ENCODE measurements at places on chromosomes 7 and 10.

- DNase-seq = no peak
Observed at GRCh38 chr7:100855515-100855914, 3.0 kb downstream of the SLC12A9 start.

- no peak for DNase-seq
Observed at GRCh38 chr7:135748770-135749169, at the start of gene FAM180A. Gene FAM180A, minus strand, starts transcription at chr7:135748813. Its CDS starts 233 bp downstream, at chr7:135748580.

DNA sequence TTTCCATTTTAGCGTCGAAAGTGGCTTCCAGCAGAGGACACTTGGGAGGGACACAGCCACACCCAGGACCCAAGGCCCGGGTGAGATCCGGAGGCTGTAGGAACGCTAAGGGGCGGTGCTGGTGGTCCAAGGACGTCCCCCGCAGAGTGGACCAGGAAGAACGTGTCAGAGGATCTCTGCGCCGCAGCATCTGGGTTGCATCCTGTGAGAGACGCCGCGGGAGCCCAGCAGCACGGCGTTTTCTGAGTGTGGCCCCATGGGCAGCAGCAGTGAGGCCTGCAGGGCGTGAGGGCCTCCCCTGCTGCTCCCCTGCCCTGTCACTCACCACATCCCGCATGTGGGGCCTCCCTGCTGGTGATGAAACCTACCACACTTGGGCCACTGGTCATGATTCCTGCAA, 40.5 kb upstream of the BNIP3 start:
- DNase-seq = no peak

DNA sequence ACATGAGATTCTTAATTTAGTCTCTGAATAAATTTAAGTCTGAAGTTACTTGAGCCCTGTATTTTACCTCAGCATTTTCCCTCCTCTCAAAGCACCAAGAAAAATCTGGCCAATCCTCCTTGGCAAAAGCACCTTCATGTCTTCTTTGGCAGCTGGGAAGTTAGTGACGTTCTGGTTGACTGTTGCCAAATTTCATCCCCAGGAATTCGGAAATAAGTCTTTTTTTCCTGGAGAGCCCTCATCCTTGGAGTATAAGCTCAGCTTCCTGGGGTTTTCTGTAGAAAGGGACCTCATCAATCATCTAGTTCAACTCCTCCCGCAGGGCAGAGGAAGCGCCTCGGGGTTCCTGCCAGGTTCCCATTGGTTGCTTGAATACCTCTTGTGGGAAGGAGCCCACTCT, 377.6 kb downstream of the PHTF2 start:
- no peak for DNase-seq

DNA sequence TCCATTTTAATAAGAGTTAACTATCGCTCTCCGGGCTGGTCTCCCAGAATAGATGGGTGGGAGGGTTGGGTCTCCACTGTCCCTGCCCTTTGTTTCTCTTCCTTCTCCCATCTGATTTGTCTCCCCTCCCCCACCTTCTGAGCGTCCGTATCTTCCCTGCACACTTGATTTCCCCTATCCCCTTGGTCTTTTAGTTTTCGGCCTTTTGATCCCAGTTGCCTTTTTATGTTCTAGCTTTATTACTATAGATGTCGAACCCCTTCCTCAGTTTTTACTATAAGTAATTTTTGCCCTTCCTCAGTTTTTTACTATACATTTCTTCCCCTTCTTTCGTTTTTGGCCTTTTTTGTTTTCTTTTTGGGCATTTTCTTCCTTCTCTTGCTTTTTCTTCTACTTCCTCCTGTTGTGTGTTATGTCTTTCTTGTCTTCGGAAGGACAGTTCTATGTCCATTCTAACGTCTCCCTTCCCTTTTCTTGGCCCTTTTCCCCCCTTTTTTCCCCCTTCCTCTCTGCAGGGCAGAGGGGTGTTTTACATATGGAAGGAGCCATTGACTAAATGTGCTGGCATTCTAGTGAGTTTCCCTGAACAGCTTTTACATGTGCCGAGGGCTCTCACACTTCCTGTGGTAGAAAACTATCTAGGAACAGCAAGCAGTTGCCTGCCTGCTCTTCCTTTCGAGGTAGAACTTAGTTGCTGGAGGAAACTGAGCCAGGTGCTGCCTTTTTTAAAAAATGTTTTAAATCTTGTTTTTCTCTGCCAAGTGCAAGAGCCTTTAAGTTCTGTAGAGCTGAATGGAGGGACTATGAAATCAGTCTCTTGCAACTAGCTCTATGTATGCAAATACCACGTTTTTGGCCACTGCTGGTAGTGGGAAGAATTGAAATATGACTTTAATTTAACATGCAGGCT, 2.8 kb downstream of the TET1 start:
- no peak for DNase-seq

DNA sequence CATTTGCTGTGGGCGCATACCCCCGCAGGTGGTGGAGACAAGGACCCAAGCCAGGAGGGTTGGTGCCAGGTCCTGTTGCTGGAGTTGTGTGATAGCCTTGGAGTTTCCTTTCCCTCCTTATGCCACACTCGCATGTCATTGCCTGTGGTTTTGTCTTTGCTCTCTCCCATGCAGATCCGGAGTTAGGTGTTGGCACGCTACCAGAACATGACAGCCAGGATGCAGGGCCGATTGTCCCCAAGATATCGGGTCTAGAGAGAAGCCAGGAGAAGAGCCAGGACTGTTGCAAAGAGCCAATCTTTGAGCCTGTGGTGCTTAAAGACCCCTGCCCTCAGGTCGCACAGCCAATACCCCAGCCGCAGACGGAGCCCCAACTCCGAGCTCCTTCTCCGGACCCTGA, 369.2 kb upstream of the GALNT17 start:
- DNase-seq = no peak

- no peak for DNase-seq
Observed at GRCh38 chr10:85152496-85152895, 824.1 kb downstream of the CCSER2 start.

- no peak for DNase-seq
Observed at GRCh38 chr7:4162884-4163564, 519.1 kb upstream of the FOXK1 start.

- DNase-seq = no peak
Observed at GRCh38 chr10:124648131-124648475, 96.1 kb downstream of the FAM53B start.

GRCh38 chr10:15461353-15462108, 90.4 kb upstream of the FAM171A1 start:
- DNase-seq = no peak

- DNase-seq = peak; percentile 61
Observed at GRCh38 chr10:8060010-8060703, 5.7 kb downstream of the GATA3 start.

DNA sequence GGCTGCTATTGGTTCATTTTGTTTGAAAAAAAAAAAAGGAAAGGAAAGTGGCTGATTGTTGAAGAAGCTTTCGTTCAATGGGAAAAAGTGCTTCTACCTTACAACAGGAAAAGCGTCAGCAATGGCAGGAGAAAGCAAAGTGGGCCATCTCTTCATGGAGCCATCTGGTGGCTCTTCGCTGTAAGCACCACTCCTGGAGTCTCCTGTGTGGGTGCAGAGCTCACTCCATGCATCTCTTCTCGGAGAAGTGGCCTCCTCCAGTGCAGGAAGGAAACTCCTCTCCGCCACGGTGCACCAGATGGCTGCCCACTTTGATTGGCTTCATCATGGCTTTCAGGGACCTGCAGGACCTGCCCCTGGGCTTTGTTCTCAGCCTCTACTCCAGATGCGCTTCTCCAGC, 250.9 kb downstream of the PTEN start:
- DNase-seq = no peak

DNA sequence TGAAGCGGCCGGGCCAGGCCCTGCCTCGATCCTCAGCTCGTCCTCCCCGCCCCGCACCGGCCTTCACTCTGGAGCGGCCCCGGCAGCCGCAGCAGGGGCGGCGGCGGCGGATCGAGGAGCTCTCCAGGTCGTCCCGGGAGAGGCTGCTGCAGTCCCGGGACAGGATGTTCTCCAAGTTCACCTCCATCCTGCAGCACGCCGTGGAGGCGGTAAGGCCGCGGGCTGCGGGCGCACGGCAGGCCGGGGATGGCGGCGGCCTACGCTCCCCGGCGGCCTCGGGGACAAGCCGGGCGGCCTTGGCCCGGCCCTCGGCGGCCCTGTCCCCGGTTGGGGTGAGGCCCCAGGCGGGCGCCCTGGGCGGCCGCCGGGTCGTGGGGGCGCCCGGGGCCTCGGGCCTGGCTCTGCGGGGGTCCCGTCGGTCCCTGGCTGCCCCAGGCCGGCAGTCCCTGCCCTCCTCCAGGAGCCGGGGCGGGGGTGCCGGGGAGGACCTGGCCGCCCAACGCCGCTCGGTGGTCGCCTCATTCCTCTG, 399 bp downstream of the FHIP2A start:
- DNase-seq = no peak

DNA sequence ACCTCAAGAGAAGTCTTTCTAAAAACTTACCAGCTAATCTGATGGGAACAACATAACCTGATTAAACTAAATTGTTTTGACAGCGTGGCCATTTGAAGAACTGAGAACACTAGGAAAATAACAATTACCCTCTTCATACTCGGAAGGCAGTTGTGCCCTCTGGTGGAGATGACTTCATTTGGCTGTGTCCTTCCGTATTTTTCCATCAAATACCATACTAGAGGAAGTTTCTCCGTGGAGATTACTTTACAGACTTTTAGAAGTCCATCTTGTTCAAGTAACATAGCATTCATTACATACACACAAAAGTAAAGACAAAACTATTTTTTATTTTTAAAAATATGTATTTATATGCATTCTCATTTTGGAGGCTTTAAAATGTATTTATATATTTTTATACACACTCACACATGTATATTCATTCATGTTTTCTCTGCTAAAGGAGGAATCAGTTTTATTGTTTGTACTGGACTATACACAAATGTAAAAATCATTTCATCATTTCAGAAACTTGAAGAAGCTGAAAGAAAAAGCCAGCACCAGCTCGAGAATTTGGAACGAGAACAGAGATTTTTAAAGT, 25.2 kb downstream of the SMNDC1 start:
- peak; percentile 3 for DNase-seq

GRCh38 chr10:21281765-21282484, 243.6 kb downstream of the SKIDA1 start:
- no peak for DNase-seq

GRCh38 chr7:50564171-50564570, 1.0 kb downstream of the DDC start:
- DNase-seq = no peak

DNA sequence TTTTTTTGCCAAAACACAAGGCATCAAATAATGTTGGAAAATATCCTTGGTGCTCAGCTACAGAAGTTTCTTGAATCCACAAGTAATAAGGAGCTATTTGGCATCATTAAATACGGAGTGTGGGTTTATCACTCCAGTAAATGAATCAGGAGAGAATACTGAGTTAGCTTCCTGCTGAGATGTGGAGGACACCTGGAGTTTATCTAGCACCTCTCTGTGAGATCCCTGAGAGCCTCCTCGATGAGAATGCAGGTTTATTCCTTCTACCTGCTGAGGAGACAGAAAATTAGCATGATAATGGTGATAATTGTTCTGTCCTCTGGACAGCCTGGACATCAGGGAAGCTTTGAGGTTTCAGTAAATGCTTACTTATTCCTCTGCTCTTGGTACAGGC, 40.5 kb downstream of the NRG3 start:
- no peak for DNase-seq

DNA sequence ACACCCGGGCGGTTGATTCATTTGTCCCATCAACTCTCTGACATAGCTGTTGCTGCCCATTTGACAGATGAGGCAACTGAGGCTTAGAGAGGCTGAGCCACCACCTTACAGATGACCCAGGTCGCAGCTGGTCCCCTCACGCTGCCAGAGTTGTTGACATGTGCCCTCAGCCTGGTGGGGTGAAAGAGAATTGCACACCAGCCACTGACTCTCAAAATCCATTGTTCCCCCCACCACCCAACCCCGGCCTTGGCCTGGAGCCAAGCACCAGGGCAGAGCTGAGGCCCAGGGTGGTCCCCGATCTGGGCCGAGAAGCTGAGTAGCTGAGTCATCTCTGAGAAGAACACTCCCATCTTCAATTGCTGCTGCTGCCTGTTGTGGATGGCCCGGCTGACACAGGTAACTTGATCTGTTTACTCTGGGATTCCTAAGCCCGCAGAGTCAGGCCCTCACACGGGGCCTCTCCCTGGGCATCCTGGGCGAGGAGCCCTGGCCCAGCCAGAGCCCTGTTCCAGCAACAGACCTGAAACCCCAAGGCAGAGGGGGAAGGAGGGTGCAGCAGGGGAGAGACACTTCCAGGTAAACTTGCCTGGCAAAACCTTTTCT, 27.5 kb downstream of the PVRIG start:
- DNase-seq = no peak

DNA sequence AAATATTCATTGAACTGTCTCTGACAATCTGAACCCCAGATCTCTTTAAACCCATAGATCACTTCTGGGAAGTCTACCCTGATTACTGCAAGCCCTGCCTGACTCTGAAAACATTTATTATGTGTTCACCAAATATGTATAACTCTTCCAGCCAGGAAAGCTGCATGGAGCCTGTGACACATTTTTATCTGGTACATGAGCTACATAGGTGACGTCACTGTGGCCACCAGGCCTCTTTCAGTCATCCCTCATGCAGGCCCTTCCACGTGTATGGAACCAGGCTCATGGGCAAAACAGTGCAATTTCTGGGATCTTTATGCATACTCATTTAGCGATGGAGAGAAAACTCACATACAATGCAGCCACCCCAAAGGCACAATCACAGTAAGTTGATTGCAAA, 133.9 kb upstream of the NUPR2 start:
- no peak for DNase-seq

DNA sequence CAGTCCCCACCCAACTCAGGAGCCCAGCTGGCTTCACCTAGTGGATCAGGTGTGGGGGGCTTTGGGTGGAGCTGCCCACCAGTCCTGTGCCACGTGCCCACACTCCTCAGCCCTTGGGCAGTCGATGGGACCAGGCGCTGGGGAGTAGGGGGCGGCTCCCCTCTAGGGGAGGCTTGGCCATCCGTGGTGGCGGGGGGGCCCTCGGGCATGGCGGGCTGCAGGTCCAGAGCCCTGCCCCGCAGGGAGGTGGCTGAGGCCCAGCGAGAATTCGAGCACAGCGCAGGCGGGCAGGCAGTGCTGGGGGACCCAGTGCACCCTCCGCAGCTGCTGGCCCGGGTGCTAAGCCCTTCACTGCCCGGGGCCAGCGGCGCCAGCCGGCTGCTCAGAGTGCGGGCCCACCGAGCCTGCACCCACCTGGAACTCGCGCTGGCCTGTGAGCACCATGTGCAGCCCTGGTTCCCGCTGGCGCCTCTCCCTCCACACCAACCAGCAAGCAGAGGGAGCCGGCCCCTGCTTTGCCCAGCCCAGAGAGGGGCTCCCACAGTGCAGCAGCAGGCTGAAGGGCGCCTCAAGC, 29.3 kb downstream of the ASNS start:
- no peak for DNase-seq

- DNase-seq = no peak
Observed at GRCh38 chr10:60495338-60496055, 105.8 kb upstream of the ANK3 start.

DNA sequence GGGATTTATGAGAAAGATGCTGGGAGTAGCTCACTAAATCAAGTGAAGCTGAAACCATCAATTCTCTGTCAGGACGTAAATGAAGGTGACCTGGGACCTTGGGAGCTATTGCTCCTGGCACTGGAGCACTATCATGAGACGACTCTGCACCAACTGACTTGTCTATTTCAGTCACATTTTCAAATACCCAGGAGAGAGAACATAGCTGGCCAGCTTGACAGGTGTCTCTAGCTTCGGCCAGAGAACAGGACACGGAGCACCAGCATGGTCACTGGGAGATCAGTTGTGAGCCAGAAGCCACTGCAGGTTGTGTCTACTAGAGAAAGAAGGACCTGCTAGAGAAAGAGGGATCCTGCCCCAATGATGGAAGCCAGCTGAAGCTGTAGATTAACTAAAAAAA, 17.4 kb upstream of the ATOH7 start:
- no peak for DNase-seq
